ENCODE measurements at places on chromosomes 3 and 15.

GRCh38 chr3:70606018-70606417 lies 293.6 kb upstream of the MDFIC2 start:
- DNase-seq: no peak

DNA sequence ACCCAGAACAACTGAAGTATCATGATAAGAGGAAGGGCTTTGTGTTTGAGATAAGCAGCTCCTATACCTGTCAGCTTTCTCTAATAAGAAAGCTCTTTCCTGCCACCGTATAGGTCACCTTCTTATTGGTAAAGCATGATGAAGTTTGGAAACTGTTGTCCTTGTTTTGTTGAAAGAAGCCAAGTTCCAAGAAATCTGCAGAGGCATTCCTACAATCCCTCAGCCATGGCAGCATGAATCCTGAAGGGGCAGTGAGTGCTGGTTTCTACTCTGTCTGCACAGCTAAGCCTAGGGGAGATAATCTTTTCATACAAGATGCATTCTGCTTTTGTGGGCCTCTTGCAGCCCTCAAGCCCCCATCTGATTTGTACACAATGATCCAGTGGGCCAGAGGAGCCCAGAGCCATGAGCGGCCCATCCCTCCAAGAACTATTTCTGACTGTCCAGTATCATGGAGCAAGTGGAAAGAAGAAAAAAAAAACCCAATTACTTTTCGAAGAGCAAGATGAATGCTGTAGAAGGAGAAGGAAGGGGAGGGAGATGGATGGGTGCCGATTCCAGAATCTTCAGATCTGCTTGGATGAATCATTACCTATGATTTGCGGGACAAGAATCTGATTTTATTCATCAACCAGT lies 1.9 kb upstream of the THBS1 start:
- DNase-seq: no peak

- DNase-seq: no peak
Measured at GRCh38 chr3:69081583-69082262, 1.6 kb upstream of the UBA3 start.

- no peak for DNase-seq
Measured at GRCh38 chr15:87293031-87293430, 963.5 kb downstream of the NTRK3 start.
